WERI-Rb-1 (cell line): ENCODE measurements at places on chromosomes 1 and 21.

DNA sequence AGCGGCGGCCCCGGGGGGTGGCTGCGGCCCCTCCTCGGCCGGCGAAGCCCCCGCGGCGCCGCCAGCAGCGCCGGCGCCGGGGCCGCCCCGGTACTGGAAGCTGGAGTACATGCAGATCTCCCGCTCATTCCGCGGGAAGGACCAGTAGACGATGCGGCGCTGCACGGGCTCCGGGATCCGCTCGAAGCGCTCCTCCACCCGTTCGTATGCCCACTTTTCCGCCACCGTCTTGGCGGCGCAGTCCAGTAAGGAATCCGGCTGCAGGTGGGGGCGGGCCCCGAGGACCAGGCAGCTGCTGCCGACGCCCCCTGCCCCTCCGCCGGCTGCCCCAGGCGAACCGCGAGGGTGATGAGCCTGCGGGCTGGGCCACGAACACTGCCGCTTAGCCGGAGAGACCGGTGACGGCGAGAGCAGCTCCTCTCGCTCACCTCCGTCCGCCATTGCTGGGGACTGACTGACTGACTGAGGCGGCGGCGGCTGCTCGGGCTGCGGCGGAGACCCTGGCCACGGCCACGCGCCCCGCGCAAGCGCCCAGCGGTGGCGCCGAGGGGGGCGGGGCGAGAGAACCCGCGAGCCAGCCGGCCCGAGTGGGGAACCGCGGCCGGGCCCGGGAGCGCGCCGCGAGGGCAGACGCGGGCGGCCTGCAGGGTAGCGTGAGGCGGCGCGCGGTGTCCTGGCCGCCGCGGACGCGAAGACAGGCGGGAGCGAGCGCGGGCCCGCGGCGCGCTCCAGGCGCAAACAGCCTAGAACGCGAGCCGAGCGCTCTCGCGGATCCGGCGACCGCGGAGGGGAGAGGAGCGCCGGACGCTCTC lies at the start of gene ZSWIM5:
Gene ZSWIM5, minus strand, starts transcription at position 696 of the 812 bp plus-strand sequence. Its CDS starts 255 bp downstream, at position 441.
- peak; percentile 76 for DNase-seq

DNA sequence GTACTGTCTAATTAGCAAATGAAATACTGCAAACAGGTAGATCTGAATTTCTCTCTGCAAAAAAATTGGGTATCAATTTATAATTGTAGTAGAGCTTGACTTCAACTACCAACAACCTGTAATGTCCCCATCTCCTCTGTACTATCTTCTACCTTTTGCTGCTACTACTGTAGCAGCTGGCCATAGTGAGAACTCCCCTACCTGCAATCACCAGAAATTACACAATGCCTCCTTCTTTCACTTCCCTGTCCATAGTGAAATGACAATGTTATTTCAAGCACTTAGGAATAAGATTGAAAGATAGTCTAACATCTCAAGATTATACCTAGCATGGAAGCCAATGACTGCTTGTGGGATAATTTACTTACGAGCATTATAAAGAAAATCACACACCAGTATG lies 100.4 kb downstream of the ACBD6 start:
- DNase-seq, result no peak

DNA sequence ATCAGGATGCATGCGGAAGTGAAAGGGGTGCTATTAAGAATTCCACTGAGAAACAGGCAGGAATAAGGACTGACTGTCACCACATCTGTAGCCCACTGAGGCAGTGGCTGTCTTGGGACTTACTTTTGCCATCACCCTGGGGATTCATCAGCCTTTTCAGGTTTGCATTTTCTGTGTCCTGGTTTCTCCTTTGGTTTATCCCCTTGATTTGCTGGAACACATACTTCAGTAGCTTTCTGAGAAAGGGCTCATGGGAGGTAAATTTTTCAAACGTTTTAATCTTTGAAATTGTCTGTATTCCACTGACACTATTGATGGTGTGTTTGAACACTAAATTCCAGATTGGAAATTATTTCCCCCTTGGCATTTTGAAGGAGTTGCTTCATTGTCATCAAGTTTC lies 80.2 kb upstream of the ACTRT2 start:
- DNase-seq, result no peak

GRCh38 chr1:99441299-99442095 lies 177.2 kb downstream of the PLPPR4 start:
- no peak for DNase-seq

DNA sequence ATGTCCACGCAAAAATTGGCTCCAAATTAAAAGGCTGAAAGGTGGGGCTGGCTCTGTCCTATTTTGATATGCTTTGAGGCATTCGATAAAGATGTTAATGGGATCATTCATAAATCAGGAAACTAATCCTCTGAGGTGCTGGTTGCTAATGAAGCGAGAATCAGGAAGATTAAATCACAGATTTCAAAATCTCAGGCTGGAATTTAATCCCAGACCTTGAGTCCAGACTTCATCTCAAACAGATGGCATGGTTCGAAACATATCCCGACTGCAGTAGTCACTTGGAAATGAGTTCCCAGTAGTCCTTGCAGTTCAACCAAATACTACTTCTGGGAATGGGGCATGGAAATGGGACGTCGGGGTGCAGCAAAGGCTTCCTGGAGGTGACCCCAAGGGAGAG lies 4.5 kb upstream of the KLF17 start:
- DNase-seq, result peak; percentile 42

DNA sequence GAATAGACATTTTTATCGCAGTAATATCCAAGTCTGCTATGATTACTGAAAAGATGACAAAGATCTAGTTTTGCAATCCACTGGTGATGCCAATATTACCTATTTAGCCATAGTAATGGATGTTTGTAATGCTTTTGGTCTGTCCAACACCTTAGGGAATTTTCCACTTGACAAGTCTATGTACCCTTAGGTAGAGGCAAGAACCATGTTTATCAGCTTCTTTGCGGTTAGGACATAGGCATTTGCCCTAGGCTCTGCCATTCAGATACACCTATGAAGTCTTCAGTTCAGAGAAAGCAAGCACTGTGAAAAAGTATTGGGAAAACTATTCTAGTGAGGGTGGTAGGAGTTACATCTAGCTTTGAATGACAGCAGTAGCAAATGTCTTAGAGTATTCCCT lies 40.2 kb upstream of the SLC35D1 start:
- DNase-seq, result no peak

DNA sequence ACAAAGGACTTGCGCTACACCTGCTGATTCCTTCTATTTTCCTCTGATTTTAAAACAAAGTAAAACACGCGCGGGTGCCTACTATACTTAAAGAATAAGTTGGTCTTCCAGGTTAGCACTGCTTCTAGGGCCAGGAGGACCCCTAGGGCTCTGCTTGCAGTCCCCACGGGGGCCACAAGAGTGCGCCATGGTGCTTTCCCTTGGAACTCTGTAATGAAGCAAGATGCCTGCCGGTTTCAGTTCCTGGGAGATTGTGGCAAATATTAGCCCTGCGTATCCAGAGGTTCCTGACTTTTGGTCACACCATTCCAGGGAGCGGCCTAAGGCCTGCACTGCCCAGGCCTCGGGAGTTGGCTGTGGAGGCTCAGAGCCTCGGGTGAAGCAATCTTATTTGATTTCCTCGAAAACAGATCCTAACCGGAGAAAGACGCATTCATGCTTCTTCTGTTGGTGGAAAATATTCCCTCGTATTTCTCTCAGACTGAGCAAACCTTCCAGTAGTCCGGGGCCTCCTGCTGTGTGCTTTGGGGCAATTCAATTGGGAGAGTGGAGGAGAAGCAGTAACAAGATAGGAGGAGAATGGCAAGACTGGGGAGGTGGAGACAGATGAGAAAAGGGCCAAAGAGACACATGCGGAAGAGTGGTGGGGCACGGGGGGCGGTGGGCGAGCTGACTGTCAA lies 25.3 kb downstream of the ADAM30 start:
- DNase-seq, result peak; percentile 85

- DNase-seq, result no peak
These were observed 23.2 kb downstream of the DMBX1 start for GRCh38 chr1:46512792-46513190.
